Placental pericyte (primary cell): ENCODE measurements at places on chromosomes 3 and 15. TPM values are rescaled to one million over a fixed set of nuclear protein-coding genes. Genes with fewer than 3 reads are reported as not detected.

The SI gene
- total RNA-seq = not detected in 2 replicates

The CHAC1 gene
- 57.3 and 143 TPM in 2 replicates for total RNA-seq

The IREB2 gene
- 24.1 and 24.8 TPM in 2 replicates for total RNA-seq

The KCNMB3 gene
- 0.88 and 1.1 TPM in 2 replicates for total RNA-seq

The FRMD5 gene
- total RNA-seq = 0.88 and 13.5 TPM in 2 replicates

The CD200R1L gene
- total RNA-seq = not detected in 2 replicates

The APH1B gene
- total RNA-seq = 11.6 and 12.7 TPM in 2 replicates

The CACNA2D2 gene
- total RNA-seq = not detected in 2 replicates

The GCNT3 gene
- total RNA-seq = under 0.01 TPM in 1 of 2 replicates, not detected in the other

The ACAN gene
- under 0.01 TPM in 2 replicates for total RNA-seq

The ITIH4 gene
- 0.57 and 0.88 TPM in 2 replicates for total RNA-seq

The BLM gene
- 0.44 and 17.0 TPM in 2 replicates for total RNA-seq

The COL8A1 gene
- 115 and 157 TPM in 2 replicates for total RNA-seq

The ALS2CL gene
- 0.88 and 1.3 TPM in 2 replicates for total RNA-seq

The CPNE9 gene
- not detected in 2 replicates for total RNA-seq

The MCF2L2 gene
- total RNA-seq = 0.29 TPM in 1 of 2 replicates, not detected in the other

The PTH1R gene
- not detected in 2 replicates for total RNA-seq

The DAZL gene
- 0.14 TPM in 1 of 2 replicates, not detected in the other for total RNA-seq

The C3orf62 gene
- 1.1 and 1.3 TPM in 2 replicates for total RNA-seq

The RARRES1 gene
- total RNA-seq = 4.2 and 14.0 TPM in 2 replicates

The DNAJA4 gene
- 1.8 and 1.9 TPM in 2 replicates for total RNA-seq

The CCR3 gene
- not detected in 2 replicates for total RNA-seq

The CFAP100 gene
- total RNA-seq = not detected in 2 replicates

The HES1 gene
- total RNA-seq = 3.9 and 35.5 TPM in 2 replicates

The PARP14 gene
- total RNA-seq = 54.8 and 56.2 TPM in 2 replicates

The SPINT1 gene
- total RNA-seq = 0.44 and 1.3 TPM in 2 replicates

The DCBLD2 gene
- total RNA-seq = 132 and 703 TPM in 2 replicates

The RHOA gene
- 748 and 795 TPM in 2 replicates for total RNA-seq

The SLC2A2 gene
- not detected in 2 replicates for total RNA-seq

The ANKRD63 gene
- not detected in 2 replicates for total RNA-seq

The CDHR4 gene
- total RNA-seq = not detected in 2 replicates

The RAB6B gene
- total RNA-seq = under 0.01 and 0.14 TPM in 2 replicates

The WDR93 gene
- under 0.01 TPM in 1 of 2 replicates, not detected in the other for total RNA-seq

The MANF gene
- total RNA-seq = 91.8 and 678 TPM in 2 replicates

The ANKUB1 gene
- not detected in 2 replicates for total RNA-seq

The ADIPOQ gene
- not detected in 2 replicates for total RNA-seq

The ZNF619 gene
- total RNA-seq = 3.9 and 4.9 TPM in 2 replicates

The SKIL gene
- total RNA-seq = 97.8 and 111 TPM in 2 replicates

The P2RY14 gene
- 0.14 TPM in 1 of 2 replicates, not detected in the other for total RNA-seq

The LIPH gene
- 0.14 TPM in 1 of 2 replicates, not detected in the other for total RNA-seq

The DGKG gene
- 1.5 and 2.4 TPM in 2 replicates for total RNA-seq
